Activated CD8-positive, alpha-beta T cell treated with anti-CD3 and anti-CD28 coated beads, Interleukin-2, amount 10 ng/mL, durations not matched to agents 7 days and 5 days (primary cell): ENCODE measurements at places on chromosomes 7 and 10. TPM values are rescaled to one million over a fixed set of nuclear protein-coding genes. Genes with fewer than 3 reads are reported as not detected.
A peak's percentile ranks its signal among the peaks of the same experiment; 100 is the strongest.

MALRD1 gene
- total RNA-seq, result not detected

AMZ1 gene
- not detected for total RNA-seq

DNA sequence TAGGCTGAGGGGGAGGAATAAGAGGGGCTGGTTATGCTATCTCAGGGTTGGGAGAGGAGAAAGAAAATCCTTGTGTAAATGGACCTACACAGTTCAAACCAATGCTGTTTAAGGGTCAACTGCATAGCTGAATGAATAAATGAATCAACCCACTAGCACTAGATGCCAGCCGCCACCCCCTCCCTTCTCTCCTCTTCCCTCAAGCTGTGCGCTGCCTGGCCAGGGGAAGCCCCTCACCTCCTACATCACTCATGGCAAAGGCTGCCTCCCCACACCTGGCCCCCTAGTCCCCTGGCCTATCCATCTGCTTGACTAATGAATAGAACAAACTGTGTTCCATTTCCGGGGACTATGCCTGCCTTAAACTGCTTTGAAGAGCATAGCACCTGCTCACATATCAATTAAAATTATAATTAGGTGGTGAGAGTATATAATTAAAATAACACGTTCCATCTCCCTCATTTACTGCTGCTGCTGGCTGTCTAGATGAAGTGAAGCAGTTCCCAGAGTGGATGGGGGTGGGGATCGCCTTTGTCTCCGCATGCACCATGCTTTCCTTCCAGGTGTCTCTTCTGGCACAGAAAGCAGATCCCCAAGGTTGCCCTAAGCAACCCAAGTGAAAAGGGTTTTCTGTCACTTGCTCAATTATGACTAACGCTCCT lies 32.6 kb downstream of the GRID1 start:
- H3K27ac ChIP-seq, result no peak overlapping the region
- peaks cover 3% of the 10 kb centered on the region for H3K27me3 ChIP-seq
- H3K4me1 ChIP-seq, result no peaks in the 10 kb centered on the region
- no peaks in the 10 kb centered on the region for H3K36me3 ChIP-seq

DNA sequence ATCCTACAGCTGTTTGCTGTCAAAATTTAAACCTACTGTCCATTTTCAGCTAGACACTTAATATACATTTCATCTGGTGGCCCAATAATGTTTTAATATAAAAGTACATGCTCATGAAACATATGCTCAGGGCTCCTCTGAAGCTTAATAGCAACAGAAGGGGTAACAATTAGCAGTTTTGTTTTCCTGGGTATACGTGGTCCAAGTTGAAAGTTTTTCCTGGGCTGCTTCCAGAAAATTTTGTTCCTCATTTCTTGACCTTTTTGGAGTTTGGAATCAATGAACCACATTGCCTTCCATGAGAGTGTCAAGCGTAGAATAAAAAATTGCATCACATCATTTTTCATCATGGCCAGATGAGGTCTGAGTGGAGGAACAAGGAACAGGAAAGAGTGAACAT lies 537.3 kb upstream of the MGMT start:
- H3K36me3 ChIP-seq, result no peaks in the 10 kb centered on the region
- no peak overlapping the region for H3K27ac ChIP-seq
- no peaks in the 10 kb centered on the region for H3K27me3 ChIP-seq

- H3K27me3 ChIP-seq, result peaks cover 8% of the 10 kb centered on the region
- H3K27ac ChIP-seq, result peak within 1 kb of the TSS; percentile 94
- peak within 1 kb of the TSS; percentile 93 for H3K4me3 ChIP-seq
- DNase-seq, result peak; percentile 51
These were observed at the start of gene NT5C3A for GRCh38 chr7:33062023-33062781. TSS of gene NT5C3A (minus strand) at chr7:33062776. CDS start at chr7:33062705, 71 bp downstream.

DNA sequence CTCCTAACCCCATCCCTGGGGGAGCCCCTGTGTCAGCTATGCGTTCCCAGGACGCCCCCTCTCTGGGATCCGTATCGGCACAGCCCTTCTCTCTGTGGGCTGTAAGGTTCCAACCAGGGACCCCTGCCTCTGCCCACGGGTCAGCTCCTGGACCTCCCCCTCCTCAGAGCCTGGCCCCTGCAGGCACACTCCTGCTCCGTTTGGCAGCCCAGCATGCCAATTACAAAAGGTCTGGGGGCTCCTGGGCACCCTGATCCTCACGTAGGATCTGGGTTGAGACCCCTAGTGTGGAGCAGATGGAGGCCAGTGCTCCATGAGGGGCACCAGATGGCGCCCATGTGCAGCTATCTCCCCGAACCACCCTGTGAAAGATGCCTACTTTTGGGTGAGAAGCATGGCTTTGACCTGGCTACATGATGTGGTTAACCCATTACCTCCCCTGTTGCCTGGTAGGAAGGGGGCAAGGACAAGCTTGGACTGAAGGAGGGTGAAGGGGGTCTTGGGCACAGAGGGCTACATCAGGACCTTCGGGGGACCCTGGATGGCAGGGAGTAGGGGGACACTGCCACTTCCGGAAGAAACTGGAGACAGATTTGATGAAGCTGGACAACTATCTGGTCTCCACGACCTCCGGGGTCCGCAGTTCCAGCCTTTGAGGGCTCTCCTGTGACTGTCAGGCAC lies 9.0 kb downstream of the TACR2 start:
- peak overlapping the region; percentile 85 for H3K27ac ChIP-seq
- H3K4me3 ChIP-seq, result peak overlapping the region; percentile 71
- H3K27me3 ChIP-seq, result no peaks in the 10 kb centered on the region
- H3K36me3 ChIP-seq, result peaks cover 5% of the 10 kb centered on the region
- peaks cover 32% of the 10 kb centered on the region for H3K4me1 ChIP-seq

- no peak overlapping the region for H3K4me3 ChIP-seq
- no peak for DNase-seq
- H3K27ac ChIP-seq, result no peak overlapping the region
- H3K4me1 ChIP-seq, result peaks cover 27% of the 10 kb centered on the region
- H3K27me3 ChIP-seq, result no peaks in the 10 kb centered on the region
These were observed 40.6 kb downstream of the PRKAG2 start for GRCh38 chr7:151836191-151836926.

DNA sequence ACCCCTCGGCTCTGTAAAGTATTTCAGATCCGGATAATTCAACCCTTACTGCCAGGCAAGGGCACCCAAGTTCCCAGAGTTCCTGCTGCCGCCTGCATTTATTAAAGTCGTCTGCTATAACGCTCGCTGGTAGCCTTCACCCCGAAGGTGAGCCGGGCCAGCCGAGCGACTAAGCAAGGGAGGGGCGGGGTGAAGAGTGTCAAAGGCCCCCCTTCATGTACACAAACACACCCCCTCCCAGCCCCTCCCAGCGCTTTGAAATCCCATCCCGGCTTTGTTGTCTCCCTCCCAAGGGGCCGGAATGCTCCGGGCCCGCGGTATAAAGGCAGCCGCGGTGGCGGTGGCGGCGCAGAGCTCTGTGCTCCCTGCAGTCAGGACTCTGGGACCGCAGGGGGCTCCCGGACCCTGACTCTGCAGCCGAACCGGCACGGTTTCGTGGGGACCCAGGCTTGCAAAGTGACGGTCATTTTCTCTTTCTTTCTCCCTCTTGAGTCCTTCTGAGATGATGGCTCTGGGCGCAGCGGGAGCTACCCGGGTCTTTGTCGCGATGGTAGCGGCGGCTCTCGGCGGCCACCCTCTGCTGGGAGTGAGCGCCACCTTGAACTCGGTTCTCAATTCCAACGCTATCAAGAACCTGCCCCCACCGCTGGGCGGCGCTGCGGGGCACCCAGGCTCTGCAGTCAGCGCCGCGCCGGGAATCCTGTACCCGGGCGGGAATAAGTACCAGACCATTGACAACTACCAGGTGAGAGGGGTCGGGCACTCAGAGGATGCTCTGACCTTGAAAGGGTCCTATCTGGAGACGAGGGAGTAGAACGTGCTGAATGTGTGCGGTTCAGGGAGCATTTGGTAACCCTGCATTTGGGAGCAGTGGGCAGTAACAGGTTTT lies at the start of gene DKK1:
Gene DKK1, plus strand, starts transcription at position 349 of the 889 bp plus-strand sequence. Its CDS starts 154 bp downstream, at position 503.
- H3K4me1 ChIP-seq, result peaks cover 5% of the 10 kb centered on the region
- peak within 1 kb of the TSS; percentile 7 for H3K4me3 ChIP-seq
- H3K27me3 ChIP-seq, result peaks cover 42% of the 10 kb centered on the region
- peak; percentile 21 for DNase-seq
- no peak within 1 kb of the TSS for H3K27ac ChIP-seq
- H3K36me3 ChIP-seq, result no peaks in the 10 kb centered on the region

GRCh38 chr7:38561166-38561565 lies 70.0 kb downstream of the AMPH start:
- no peaks in the 10 kb centered on the region for H3K36me3 ChIP-seq
- H3K27ac ChIP-seq, result no peak overlapping the region

- peaks cover 3% of the 10 kb centered on the region for H3K27me3 ChIP-seq
These were observed 50.4 kb downstream of the ADRA2A start for GRCh38 chr10:111127081-111127848.

DNA sequence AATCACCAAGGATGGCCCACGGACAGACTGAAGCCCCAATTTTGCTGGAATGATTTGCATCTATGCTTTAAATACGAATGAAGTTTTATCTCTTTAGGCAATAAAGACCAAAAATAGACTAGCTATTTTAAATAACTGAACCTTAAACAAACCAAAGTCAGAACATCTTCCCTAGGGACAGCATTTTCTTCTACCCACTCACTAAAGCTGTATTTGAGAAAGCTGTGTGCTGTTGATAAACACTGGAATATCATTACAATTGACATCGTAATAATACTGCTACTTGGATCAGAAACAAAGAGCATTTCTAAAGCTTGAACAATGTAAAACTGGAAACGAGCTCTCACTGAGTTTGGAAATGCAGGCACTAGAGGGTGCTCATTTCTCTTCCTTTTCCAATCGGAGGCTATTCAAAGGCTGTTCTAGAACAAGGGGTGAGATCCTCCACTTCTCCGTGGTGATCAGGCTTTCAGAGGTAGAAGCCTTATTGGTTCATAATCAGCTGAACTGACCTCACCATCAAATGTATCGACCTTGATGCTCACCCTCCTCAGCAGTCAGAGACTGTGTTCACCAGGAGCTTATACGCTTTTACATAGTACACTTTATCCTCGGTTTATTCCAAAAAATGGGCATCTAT lies 225.3 kb upstream of the PRSS1 start:
- no peak for DNase-seq
- peaks cover 9% of the 10 kb centered on the region for H3K4me1 ChIP-seq
- no peaks in the 10 kb centered on the region for H3K36me3 ChIP-seq

DNA sequence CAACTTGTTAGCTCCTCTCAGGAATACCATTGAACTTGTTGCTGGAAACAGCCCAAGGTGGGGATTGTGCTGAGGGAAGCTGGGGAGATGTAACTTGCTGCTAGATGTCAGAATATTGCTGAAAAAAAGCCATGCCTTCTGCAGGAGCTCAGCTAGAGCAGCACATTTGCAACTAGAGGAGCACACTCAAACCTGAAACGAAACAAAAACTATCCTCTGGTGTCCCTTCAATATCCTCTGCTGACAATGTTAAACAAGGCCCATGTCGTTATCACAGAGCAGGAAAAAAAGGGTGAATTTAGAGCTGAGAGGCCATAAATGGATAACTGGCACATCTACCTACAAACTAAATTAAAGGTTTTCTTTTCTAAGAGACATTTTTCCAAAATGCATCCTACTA lies 53.7 kb upstream of the MACC1 start:
- H3K27me3 ChIP-seq, result peaks cover under 1% of the 10 kb centered on the region
- no peak overlapping the region for H3K27ac ChIP-seq
- H3K4me1 ChIP-seq, result no peaks in the 10 kb centered on the region
- no peak overlapping the region for H3K4me3 ChIP-seq

DNA sequence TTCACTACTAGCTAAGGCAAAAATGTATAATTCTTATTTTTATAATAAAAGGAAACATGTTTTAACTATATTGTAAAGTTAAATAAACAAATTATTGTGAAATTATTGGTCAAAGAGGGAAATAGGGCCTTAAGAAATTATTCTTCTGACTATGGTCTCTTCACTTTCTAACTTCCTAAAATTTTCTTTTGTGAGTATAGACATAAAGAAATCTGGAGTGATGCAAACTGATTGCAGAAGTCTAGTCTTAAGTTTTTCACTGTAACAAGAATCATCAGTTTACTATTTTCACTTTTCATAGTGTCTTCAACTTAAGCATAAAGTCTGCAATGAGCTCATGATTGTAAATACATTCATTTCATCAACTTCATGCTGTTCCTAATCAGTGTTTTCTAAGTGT lies 525.4 kb downstream of the TFEC start:
- no peak overlapping the region for H3K4me3 ChIP-seq
- no peaks in the 10 kb centered on the region for H3K36me3 ChIP-seq
- no peak for DNase-seq

- no peak overlapping the region for H3K4me3 ChIP-seq
- no peaks in the 10 kb centered on the region for H3K4me1 ChIP-seq
- H3K27ac ChIP-seq, result no peak overlapping the region
- no peaks in the 10 kb centered on the region for H3K27me3 ChIP-seq
- H3K36me3 ChIP-seq, result peaks cover 4% of the 10 kb centered on the region
- no peak for DNase-seq
These were observed 167.9 kb upstream of the KAT6B start for GRCh38 chr10:74658511-74658910.

DNA sequence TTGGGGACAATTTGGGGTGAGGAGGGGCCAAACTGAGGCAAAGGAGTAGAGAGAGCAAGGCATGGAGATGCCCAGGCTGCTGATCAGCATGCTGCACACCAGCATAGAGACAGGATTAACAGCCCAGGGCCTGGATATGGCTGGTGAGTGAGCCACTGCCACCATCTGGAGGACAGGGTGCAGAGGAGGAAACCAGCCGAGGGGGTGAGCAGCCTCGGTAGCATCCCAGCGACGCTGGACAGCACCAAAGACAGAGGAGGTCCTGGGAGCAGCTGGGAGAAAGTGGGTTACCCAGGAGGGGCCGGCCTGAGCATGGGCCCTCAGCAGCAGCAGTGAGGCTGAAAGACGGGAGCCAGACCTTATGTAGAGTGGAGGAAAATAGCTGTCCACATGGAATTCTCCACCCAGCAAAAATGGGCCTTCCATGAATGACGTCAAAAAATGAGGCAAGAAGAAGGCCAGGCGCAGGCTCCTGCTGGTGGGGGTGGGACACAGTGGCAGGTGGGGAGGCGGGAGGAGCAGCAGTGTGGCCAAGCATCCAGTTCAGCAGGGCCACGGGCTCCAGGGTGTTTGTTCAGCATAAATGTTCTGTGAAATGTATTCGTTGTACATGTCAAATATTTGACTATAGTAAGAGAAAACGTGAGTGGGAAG lies 16.7 kb downstream of the RET start:
- H3K27ac ChIP-seq, result no peak overlapping the region
- H3K4me3 ChIP-seq, result no peak overlapping the region
- peaks cover 17% of the 10 kb centered on the region for H3K27me3 ChIP-seq
- peaks cover 2% of the 10 kb centered on the region for H3K4me1 ChIP-seq
- DNase-seq, result no peak
